ENCODE measurements at places on chromosomes 1 and 21.

- DNase-seq, result no peak
Observed at GRCh38 chr1:200704986-200705500, 33.6 kb upstream of the CAMSAP2 start.

GRCh38 chr1:244361764-244362473 lies 89.8 kb downstream of the ADSS2 start:
- no peak for DNase-seq

- no peak for DNase-seq
Observed at GRCh38 chr1:192160196-192160595, 1.9 kb downstream of the RGS18 start.

- no peak for DNase-seq
Observed at GRCh38 chr1:172903581-172904220, 147.0 kb downstream of the TNFSF18 start.

DNA sequence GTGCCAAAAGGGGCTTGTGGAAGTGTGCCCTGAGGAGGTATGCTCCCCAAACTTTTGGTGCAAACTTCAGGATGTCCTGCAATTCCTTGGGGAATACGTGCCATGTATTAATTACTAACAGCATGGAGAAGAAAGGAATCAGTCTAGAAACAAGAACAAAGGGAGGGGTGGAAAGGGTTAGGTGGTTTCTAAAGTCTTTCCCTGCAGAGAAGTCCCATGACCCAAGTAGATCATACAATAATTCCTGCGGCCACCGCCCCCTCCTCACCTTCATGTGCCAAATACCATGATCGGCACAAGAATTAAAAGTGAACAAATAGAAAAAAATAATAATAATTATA lies 258.2 kb downstream of the PLPP3 start:
- no peak for DNase-seq

DNA sequence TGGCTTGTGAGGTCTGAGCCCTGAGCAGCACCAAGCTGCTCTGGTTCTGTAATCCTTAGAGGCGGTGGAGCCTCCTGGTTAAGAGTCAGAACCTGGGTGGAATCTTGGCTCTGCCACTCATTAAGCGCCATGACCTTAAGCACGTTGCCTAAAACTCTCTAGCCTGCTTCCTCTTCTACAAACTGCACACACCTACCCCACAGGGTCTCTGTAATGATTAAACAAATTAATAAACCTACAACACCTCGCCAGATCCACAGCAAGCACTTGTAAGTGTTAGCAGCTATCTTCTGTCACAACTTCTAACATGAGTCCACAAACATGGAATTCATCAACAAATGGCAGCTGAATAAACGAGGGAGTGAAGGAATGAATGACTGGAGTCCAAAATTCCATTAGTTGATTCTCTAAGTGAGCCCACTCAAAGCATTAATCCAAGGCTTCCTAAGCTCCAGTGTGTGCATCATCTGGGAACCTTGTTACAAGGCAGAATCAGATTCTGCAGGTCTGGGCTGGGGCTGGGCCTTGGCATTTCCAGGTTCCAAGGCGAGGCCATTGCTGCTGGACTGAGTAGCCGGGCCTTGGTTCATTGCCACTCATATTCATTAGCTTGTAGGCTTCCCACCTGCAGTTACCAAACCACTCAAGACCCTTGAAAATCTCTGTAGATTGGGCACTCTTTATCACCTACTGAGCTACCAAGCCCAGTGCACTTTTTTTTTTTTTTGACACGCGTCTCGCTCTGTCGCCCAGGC lies 168.6 kb downstream of the HIVEP3 start:
- DNase-seq, result no peak

DNA sequence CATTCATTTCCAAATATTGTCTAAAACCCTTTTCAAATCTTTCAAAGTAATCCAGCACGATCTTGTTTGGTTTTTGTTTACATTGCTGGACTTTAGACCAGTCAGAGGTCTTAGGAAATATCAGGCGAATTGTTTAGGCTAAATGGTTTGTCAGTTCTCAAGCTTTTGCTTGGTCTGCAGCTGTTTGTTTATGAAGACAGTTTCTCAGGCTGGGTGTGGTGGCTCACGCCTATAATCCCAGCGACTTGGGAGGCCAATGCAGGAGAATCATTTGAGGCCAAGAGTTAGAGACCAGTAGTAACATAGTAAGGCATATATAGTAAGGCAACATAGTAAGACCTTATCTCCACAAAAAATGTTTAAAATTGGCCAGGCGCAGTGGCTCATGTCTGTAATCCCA lies 77.5 kb downstream of the DNTTIP2 start:
- no peak for DNase-seq

DNA sequence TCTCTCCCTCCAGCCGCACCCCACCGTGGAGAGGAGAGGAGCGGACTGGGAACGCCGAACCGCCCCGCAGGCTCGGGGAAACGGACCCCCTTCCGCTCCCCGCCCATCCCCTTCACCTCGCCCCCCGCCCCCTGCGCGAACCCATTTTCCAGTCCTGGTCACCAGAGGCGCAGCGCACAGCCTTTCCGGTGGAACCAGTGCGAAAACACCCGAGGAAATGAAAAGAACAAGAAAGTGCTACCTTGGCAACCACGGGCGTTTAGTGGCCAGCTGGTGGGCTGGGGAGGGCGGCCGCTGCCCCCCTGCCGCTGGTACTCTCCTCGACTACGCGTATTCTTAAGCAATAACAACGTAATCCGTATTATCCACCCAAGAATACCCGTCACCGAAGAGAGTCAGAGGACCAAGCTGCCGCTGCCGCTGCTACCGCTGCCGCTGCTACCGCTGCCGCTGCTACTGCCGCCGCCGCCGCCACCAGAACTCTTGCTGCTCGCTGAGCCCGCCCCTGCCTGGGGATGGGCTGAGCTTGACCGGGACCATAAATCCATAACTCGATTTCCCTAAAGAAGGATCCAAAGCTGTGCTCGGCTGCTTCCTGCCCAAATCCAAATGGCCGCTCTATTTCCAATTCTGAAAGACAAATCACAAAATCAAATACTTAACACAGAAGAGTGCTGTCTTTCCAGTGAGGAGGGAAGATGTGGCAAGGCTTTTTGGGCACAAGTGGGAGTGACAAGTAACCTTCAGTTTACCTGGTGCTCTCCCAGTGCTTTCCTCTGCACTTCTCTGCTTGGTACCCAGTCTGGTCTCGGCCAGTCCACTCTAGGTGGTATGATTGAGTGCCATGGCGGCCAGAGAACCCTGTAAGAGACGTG lies 125.2 kb upstream of the DPYD start:
- no peak for DNase-seq

- DNase-seq, result no peak
Observed at GRCh38 chr1:23763041-23763577, 15.1 kb upstream of the PITHD1 start.

DNA sequence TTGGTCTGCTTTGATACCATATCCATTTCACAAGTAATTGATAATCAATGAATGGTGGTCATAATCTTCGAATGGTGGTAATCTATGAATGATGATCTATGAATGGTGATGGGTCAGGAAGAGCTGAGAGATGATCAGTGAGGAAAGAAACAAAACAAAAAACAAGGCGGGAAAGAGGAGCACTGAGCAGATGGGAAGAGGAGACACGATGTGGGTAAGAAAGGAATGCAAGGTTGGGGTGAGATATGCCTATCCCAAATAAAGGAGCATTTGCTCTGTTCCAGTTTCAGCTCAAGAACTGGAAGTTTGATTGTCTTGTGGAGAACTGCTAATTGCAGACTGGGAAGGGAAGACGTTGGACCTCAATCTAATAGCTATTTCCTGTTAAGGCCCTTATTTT lies 73.8 kb downstream of the CENPF start:
- no peak for DNase-seq

- no peak for DNase-seq
Observed at GRCh38 chr1:196438329-196438728, 169.9 kb downstream of the KCNT2 start.

DNA sequence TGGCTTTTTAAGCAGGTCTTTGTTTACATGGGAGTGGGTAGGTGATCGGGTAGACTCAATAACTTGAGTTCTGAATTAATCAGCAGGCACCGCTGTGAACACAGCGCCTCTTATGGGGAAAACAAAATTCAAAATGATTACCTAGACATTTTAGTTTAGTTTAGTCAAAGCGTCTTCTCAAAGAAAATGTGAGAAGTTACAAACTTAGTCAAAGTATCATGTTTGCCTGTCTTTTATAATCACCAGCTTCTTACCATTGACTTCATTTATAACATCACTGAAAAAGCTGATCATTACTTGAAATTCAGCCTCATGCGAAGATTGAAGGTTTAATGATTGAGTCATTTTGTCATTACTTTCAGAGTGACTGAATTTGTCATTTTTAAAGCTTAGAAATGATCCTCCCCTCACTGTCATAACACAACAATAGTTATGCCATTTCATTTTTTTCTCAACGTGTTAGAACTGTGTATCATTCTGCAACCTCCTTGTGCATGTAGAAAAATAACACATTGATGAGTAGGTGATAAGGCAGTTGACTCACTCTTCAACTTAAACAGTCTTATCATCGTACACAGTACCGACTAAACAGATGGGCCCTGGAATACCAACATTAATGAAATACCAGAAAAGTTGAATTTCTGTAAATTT lies 188.5 kb downstream of the NFIA start:
- peak; percentile 23 for DNase-seq

GRCh38 chr21:33976082-33977016 lies 60.7 kb upstream of the ATP5PO start:
- DNase-seq, result peak; percentile 58

GRCh38 chr1:87284456-87285240 lies 44.0 kb upstream of the LMO4 start:
- DNase-seq, result no peak

- DNase-seq, result peak; percentile 17
Observed at GRCh38 chr1:162854245-162854882, 6.6 kb downstream of the CCDC190 start.

GRCh38 chr1:115404911-115405310 lies 66.9 kb upstream of the NGF start:
- no peak for DNase-seq

DNA sequence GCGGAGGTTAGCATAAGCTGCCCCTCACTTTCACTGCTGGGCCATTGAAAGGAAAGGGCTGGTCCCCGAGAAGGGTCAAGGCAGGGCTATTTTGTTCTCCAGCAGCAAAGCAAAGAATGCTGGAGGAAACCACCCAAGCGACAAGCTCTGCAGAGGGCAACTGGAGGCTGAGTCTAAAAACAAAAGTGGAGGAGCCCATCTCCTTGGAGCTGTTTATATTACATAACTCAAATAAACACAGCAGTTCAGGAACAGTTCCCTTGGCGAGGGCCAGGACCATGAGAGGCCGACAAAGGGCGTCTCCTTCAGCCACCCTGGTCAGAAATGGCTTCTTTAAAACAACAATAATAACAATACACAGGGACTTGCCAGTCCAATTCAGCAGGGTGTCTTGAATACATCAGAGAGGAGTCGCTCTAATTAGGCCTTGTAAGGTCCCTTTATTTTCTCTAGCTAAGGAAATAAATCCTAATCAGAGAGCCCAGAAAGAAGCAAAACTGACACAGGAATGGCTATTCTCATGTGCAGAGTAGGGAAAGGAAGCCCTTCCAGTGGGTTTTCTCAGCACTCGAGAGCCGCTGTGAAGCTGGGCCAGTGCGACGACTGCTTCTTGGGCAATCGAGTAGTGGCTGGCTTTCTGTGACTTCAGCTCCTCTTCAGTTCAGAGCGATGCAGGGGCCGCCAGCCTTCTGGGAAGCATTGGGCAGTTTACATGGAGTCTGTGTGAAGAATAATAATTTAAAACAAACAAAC lies 57.0 kb upstream of the TARBP1 start:
- no peak for DNase-seq

GRCh38 chr21:42019101-42019605 lies 9.0 kb upstream of the ZBTB21 start:
- DNase-seq, result no peak

GRCh38 chr1:168093616-168094015 lies 43.1 kb downstream of the GPR161 start:
- DNase-seq, result no peak

- no peak for DNase-seq
Observed at GRCh38 chr1:61050541-61051442, 31.6 kb upstream of the NFIA start.

GRCh38 chr1:24910751-24911650 lies 19.1 kb downstream of the RUNX3 start:
- DNase-seq, result peak; percentile 71

GRCh38 chr1:231420299-231420958 lies 1.7 kb downstream of the EGLN1 start:
- no peak for DNase-seq

DNA sequence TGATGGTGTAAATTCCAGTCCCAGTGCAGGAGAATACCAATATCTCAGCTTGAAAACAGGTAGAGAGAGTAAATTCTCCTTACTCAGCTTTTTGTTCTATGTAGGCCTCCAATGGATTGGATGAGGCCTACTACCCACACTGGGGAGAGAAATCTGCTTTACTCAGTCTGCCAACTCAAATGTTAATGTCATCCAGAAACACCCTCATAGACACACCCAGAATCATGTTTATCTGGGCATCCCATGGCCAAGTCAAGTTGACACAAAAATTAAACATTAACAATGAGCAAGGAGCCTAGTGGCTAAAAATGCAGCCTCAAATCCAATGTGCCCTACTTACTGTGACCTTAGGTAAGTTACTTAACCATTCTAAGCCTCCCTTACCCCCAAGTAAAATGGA lies 6.9 kb upstream of the HLX start:
- DNase-seq, result no peak

- DNase-seq, result no peak
Observed at GRCh38 chr1:54507033-54507870, 40.8 kb upstream of the ACOT11 start.

- DNase-seq, result no peak
Observed at GRCh38 chr1:201731142-201731541, 97.8 kb upstream of the IPO9 start.

DNA sequence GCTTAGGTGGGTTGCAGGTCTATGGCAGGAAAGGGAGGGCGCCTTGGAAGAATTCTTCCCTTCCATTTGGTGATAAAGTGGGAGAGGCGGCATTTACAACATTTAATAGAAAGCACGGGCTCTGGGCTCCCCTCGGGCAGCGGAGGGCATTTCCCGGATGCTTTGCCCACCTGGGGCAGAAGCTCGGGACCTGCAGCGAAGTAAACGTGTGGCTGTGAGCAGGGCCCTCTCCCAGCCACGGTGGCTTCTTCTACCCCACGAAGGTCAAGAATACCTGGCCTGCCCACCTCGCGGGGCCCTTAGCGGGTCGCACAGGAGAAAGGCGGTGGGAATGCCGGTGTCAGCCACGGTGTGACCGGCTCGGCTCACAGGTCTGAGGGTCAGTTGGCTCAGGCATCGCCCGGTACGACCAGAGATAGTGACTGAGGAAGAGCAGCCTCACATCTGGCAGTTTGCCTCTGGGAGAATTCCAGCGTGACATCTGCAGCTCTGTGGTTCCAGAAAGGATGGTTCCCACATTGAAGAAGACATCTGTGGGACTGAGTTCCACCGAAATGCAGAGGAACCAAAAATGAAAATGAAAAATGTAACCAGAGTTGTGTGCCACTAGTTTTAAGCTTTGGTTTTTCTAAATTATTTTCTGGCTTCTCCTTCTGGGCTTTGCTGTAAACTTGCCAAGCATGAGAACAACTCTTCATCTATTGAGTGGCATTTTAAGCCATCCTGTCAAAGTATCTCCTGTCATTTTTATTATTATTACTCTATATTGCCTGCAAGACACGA lies 720 bp upstream of the F3 start:
- no peak for DNase-seq

GRCh38 chr1:97849345-97850340 lies 71.2 kb downstream of the DPYD start:
- DNase-seq, result no peak
